Stimulated activated CD4-positive, alpha-beta T cell treated with anti-CD3 and anti-CD28 coated beads, TNF-alpha, amount 100 ng/mL, for 1 hour (primary cell): ENCODE measurements at places on chromosomes 2 and 18.

DNA sequence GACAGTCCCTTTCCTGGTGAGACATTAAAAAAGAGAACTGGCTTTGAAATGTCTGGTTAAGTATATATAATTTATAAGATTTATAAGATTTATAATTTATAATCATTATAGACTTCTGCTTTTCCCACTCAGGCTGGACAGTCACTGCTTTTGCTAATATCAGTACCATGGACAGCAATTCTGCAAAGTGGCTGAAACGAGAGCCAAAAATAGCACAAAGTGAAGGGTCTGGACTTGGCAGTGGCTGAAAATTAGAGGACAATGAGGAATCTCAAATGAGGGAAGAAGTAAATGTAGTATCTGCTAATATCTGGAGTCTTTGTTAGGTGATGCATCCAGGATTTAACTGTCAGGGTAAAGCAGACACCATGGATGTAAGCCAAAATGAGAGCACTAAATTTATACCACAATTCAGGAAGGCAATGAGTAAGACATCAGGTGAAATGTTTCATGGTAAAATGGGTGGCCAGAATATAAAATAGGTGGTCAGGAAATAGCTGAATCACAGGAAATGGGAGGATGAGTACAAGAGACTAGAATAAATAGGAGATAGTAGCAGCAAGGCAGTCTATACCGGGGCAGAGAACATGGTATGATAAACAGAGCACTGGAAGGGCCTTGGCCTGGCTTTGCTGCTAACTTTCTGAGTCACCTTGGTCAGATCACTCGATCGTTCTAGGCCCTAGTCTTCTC lies 39.6 kb upstream of the BOD1L2 start:
- no peak for DNase-seq

DNA sequence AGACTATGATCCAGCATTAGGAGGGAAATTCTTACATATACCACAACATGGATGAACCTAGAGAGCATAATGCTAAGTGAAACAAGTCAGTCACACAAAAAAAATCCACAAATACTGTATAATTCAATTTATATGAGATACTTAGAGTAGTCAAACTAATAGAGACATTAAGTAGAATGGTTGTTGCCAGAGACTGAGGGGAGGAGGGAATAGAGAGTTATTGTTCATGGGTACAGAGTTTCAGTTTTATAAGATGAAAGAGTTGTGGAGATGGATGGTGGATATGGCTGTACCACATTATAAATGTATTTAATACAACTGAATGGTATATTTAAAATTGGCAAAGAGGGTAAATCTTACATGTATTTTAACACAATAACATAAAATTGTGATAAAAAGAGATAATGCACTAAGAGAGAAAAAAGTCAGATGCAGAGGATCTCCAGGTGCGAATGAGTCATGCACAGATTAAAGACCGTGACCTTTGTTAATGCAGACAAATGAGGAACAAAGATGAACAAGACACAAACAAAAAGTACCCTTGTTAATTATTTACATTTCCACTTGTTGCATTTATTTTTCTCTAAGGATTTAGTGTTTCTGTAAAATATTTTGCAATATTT lies 541.7 kb upstream of the MEX3C start:
- no peak for DNase-seq

- DNase-seq, result no peak
Measured at GRCh38 chr18:12052866-12053265, 40.8 kb upstream of the ANKRD62 start.

DNA sequence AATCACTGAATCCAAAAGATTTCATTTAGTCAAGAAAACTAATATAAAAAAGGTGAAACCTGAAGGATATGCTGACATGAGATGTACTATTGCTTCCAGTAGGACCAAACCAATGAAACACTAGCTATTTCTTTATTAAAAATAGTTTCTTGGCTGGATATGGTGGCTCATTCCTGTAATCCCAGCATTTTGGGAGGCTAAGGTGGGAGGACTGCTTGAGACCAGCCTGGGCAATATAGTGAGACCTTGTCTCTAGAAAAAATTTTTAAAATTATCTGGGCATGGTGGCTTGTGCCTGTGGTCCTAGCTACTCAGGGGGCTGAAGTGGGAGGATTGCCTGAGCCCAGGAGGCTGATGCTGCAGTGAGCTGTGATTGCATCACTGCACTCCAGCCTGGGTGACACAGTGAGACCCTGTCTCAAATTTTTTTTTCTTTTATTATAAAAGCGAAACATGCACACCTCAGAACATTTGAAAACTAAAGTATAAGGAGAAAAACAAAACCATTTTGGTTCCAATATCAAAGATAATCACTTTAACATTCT lies 266.2 kb downstream of the TGIF1 start:
- DNase-seq, result no peak
